ENCODE measurements at places on chromosomes 2 and 18. TPM values are rescaled to one million over a fixed set of nuclear protein-coding genes. Genes with fewer than 3 reads are reported as not detected.

IL1RN gene
- polyA plus RNA-seq: 0.65 TPM

DHRS9 gene
- 0.27 TPM for polyA plus RNA-seq

DNA sequence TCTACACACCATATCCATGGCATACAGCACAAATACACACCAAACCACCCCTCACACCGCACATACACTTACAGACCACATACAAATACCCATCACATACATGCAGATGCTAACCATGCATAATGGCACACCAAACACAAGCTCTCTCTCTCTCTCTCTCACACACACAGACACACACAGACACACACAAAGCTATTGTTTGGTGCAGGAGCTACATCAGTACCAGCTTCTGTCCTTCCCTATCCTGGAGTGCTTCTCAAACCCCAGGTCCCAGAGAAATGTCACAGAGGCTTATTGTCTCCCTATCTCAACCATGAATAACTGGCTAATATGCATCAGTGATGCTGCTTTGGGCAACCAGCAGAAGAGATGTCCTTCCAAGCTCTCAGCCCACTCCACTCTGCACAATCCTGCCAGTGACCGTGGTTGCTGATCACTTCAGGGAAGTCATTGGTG, 36.5 kb upstream of the ST3GAL5 start:
- DNase-seq: no peak

DNA sequence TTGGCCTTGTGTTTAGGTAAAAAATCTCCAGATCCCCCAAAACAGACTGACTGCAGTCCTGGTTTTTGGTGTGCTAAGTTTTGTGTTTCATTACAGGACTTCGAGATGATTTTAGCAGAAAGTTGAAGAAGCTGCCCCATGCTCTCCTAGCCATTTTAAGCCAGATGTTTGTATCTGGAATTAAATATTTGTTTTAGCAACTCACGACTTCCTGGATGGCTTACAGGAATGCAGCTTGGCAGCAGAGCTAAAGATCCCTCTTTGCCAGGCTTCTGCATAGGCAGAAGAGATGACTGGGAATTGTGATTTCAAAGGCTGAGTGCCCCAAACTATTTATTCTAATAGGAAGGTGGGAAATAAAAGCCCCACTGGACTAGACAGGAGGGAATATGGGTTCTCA, 31.1 kb downstream of the ONECUT2 start:
- no peak for DNase-seq

DNA sequence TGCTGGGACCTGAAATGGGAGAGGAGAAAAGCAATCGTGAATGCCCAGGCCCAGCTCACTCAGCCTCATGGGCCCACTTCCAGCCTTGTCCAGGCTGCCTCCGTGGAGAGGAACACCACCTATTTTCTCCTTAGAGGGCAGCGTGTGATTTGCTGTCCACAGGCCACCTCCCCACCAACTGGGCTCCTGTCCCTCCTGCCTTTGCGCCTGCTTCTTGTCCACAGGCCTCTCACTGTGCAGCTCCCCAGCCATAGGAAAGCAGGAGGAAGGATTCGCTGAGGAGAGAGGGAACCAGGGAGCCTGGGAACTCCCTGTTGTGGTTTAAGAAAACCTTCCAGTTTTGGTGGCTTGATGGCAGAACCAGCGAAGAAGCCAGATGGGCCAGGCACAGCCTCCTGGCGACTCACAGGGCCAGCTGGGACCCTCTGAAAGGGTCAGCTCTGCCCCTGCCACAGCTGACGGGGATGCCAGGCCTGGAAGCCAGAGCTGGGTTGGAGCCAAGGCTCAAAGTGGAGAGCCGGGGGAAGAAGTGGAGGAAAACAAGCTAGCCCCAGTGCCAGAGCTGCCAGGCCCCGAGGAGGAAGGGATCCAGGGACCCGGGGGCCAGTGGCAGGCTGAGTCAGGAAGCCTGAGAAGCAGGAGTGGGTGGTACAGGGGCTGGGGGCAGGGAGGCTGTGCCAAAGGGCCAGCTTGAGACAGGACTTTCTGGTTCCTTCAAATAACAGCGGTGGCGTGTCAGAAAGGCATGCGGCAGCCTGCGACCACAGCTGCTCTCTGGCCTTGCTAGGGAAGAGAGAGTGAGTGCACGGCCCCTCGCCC, 9.9 kb downstream of the TMBIM1 start:
- DNase-seq: peak; percentile 97
